ENCODE measurements at places on chromosomes 5 and 9.

DNA sequence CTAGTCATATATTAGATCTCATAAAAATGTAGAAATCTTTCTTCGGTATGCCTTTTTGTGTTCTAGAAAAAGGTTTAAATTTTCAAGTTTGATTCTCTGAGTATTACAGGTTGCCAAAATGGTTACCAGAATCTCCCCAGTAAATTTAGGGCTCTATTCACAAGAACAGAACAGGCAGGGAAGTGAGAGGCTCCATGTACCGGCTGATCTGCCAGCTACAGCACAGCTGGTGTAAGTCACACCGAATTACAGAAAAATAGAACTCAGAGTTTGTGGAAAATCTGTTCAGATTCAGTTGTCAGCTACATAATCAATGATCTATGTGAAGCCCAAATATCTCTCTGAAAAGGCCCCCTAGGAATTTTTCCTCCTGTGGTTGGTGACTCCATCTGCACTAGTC, 10.5 kb downstream of the FAM81B start:
- DNase-seq = no peak

GRCh38 chr9:65432722-65433323, 147.8 kb upstream of the FOXD4L5 start:
- DNase-seq = no peak

- no peak for DNase-seq
Observed at GRCh38 chr5:168341178-168341577, 49.7 kb downstream of the WWC1 start.

DNA sequence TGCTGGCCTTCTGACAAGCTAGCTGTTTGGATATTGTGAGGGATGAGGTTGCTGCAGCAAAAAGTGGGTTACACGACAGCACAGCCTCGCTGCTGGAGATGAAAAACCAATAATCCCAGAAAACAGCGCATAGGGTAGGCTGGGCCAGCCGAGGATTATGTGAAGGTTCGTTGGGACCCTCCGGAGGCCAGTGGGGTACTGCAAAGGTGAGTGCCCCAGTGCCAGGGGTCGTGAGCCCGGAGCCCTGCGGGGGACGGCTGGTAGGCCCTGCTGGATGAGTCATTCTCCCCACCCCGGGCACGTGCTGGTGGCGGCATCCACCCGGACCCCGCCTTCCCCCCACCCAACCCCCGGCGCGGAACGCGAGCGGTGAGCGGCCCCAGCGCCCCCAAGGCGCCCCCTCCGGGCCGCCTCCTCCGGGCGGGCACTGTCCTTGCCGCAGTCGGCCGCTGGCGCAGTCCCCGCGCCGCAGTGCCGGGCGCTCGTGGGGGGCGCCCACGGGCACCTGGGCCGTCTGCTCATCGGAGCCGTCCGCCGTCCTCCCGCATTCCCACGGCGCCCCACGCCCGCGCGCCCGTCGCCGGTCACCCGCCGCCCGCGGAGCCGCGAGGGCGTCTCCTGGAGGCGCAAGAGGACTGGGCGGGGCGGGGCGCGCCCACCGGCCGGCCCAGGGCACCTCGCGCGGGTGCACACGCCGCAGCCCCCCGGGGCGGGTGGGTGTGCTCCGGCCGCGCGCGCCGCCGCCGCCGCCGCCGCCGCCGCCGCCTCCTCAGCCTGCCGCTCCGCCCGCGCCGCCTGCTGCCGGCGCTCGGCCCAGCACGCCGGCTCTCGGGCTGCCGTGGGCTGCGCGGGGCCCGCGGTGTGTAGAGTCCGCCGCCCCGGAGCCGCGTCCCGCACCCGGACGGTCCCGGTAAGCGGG, at the start of gene PHF24:
TSS of gene PHF24 (plus strand) at position 794 of the 919 bp plus-strand sequence. CDS start 13,014 bp downstream, outside the sequence.
- no peak for DNase-seq

DNA sequence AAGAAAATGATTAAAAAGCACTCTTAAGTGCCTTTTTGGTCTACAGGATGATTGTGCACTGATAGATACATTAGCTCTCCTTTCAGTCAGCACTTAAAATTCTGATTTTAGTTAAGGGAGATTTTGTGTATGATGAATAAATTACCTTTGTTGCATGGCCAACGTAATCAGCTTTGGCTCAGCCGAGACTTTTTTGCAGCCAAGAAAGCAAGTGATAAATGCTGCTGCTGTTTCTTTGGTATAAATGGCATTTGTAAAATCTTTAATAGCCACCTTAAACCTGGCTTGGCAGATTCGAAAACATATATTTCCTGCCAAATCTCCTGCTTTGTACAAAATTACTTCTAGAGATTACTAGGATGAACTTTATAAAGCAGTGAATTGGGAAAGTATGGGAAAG, 147.7 kb downstream of the DCP2 start:
- no peak for DNase-seq

- no peak for DNase-seq
Observed at GRCh38 chr9:98958271-98958984, 14.7 kb downstream of the COL15A1 start.

DNA sequence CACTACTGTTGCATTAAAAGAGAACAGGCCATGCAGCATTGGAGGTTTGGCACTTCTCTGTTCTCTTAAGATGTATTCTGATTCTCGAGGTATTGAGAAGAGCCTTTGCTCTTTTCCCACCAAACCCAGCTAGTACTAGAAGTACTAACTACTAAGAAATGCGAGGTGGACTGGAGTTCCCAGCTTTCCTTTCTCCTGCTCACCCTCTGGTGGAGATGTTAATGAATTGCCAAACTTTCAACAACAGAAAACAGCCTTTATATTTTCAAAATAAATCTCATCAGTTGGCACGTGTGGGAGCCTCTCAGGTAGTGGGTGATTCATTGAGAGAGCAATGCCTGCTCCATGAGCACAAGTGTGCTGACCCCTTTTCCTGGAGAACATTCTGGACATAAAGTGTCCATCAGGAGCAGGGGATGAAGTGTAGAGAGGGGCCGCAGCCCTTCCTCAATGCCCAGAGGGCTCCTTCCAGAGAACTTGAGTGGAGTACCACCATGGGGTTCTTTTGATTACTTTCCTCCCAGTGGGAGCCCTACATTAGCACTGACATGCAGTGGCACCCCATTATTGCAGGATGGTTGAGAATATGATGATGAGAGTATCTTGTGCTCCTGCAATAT, 45.7 kb downstream of the TMEM174 start:
- no peak for DNase-seq

DNA sequence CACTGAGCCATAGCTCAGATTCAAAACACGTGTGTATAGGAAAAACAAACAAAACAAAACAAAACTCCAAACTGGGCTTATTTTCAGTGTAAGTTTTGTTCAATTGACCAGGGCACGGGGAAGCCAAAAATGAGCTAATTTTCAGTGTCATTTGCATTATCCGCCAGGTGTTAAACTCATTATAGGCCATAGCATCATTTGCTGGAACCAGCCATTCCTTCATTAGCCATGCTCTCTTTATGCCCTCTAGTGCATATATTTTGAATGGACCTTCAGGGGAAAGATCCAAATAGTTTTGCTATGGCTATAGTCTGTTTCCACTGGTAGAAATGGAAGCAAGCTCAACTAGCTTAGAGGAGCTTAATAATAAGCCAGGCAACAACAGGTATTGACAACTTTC, 1205.2 kb upstream of the DMAC1 start:
- DNase-seq = no peak

Measured in body of pancreas (tissue), 4 donors.